ENCODE measurements at places on chromosomes 2 and 18.

GRCh38 chr2:157593411-157593810 lies 35.3 kb downstream of the ACVR1C start:
- DNase-seq: no peak

GRCh38 chr2:169361706-169362117 lies 622 bp downstream of the LRP2 start:
- no peak for DNase-seq

DNA sequence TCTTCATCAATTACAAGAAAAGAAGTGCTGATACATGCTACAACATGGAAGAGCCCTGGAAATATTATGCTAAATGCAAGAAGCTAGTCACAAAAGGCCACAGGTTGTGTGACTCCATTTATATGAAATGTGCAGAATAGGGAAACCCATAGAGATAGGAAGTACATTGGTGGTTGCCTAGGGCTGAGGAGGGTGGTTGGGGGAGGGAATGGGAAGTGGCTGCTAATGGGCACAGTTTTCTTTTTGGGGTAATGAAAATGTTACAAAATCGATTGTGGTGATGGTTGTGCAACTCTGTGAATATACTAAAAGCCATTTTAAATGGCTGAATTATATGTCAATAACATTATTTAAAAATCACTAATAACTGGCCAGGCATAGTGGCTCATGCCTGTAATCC lies 24.3 kb upstream of the RESP18 start:
- DNase-seq: no peak

GRCh38 chr18:51520676-51521180 lies 323.2 kb upstream of the MEX3C start:
- DNase-seq: no peak

GRCh38 chr18:50163505-50163904 lies 31.4 kb downstream of the MYO5B start:
- no peak for DNase-seq

GRCh38 chr2:42297322-42297936 lies 63.6 kb downstream of the COX7A2L start:
- DNase-seq: no peak

GRCh38 chr18:63440881-63441280 lies 18.6 kb upstream of the VPS4B start:
- DNase-seq: no peak

DNA sequence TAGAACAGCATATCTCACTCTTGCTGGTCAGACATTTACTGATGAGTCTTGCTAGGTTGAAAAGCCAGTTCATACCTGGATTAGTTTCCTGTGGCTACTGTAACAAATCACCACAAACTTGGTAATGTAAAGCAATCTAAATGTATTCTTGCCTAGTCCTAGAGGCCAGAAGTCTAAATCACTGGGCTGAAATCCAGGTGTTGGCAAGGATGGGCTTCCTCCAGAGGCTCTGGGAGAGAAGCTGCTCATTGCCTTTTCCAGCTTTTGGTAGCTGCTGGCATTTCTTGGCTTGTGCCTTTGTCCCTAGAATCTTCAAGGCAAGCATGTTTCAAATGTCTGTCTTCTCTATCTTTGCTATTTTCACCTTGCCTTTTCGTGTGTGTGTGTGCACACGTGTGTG lies 62.3 kb upstream of the MAP4K3 start:
- DNase-seq: no peak

DNA sequence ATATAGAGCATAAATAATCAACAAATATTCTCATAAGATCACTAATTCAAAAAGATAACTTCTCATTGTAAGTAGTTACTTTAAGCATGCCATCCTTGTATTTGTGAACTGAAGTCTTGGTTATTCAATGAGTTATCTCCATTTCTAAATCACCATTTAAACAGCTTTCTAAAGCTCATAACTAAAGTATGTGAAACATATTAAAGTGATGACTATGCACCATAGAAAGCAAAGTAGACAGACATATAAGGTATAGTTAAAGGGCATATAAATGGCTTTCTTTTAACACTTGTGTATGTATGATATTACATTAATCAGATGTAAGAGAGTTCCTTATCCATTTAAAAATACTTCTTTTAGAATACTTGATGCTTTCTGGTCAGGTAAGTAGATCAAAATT lies 83.5 kb downstream of the IKZF2 start:
- no peak for DNase-seq

- no peak for DNase-seq
Observed at GRCh38 chr2:109582928-109583895, 30.6 kb downstream of the SEPTIN10 start.

- DNase-seq: no peak
Observed at GRCh38 chr18:12637901-12638643, 19.8 kb downstream of the SPIRE1 start.

GRCh38 chr2:214169736-214170135 lies 241.1 kb upstream of the VWC2L start:
- no peak for DNase-seq

DNA sequence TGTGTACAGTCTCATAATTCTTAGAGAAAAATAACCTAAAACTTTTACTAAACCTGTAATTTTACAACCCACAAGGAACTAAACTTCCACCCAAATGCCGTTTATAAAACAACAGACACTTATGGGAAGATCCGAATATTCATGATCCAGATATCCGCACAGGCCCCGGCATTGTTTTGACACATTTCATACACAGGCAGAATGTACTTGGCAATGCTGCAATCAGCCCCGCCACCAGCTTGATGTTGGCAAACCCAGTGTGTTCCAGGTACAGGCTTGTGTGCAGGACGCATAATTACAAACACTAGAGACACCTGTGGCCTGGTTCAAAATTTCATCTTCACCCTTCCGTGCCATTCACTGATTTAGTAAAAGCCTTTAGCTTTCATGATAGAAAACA lies 393.0 kb upstream of the SALL3 start:
- DNase-seq: no peak

- no peak for DNase-seq
Observed at GRCh38 chr2:127605691-127606263, 40.2 kb upstream of the GPR17 start.

- no peak for DNase-seq
Observed at GRCh38 chr2:156124458-156124857, 208.1 kb downstream of the NR4A2 start.

GRCh38 chr2:6148882-6149281 lies 456.7 kb downstream of the SOX11 start:
- no peak for DNase-seq

GRCh38 chr2:12399240-12399639 lies 317.5 kb upstream of the TRIB2 start:
- no peak for DNase-seq

GRCh38 chr2:120357768-120358167 lies 11.8 kb downstream of the INHBB start:
- no peak for DNase-seq

GRCh38 chr2:226849349-226849748 lies 13.5 kb downstream of the RHBDD1 start:
- no peak for DNase-seq

DNA sequence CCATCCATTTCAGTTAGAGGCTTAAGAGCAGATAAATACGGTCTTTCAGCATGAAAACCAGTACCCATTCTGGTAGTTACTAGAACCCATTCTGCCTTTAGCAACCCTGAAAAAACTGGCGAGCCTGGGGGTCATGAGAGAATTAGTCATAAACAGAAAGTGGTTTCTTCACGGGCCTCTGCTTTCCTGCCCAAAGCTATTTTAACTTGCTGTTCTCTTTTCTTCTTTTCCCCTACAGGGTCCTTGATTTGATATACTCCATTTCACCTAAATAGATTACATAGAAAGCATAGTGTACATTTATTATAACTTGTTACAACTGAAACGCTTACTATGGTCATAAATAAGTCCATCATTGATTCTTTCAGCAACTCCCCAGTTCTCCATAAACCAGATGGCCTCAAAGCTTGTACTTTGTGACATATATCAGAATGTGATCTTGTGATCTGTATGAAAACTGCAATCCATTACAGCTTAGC lies 48.3 kb downstream of the WDFY1 start:
- DNase-seq: no peak

DNA sequence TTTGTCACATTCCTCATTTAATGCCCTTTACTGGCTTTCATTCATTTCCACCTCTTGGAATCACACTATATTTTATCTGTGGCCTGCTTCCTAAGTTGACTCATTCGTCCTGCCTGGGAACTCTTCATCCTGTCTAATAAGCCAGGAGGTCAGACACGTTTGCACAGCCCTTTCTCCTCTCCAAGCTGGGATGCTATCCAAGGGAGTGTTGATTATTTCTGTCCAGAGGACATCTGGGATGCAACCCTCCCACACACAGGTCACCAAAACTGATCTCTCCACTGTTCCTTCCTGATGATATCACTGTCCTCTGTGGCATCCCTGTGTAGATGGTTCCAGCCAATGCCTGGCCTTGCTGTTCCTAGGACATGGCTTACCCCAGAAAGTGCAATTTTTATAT lies 79.8 kb upstream of the NOSTRIN start:
- no peak for DNase-seq
